Midbrain (tissue), 1 donor: ENCODE measurements at places on chromosomes 16 and 17.

DNA sequence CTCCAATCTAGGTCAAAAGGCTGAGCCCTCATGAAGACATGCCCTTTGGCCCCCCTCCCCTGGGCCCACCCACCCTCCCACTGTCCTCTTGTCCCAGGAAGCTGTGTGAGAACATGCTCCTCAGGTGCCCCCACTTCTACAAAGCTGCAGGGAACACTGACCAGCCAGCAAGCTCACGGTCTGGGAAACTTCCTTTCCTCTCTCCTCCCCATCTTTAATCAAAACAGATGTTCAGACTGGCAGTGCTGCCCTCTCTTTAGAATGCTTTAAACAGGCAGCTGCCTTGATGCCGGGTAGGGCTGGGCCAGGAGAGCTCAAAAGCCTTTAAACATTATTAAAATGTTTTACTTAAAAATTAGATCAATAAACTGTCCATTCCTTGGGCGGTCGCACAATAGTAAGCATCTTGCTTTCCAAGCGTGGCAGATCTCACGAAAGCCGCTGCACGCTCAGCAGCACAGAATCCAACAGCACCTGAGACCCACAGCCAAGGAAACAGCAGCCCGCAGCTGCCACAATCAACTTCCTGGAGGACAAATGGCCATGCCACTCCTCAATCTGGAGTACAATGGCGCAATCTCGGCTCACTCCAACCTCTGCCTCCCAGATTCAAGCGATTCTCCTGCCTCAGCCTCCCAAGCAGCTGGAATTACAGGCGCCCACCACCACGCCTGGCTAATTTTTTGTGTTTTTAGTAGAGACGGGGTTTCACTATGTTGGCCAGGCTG is 399.2 kb downstream of the SLC39A11 start:
- no peak for DNase-seq

GRCh38 chr17:55307879-55308278 is 43.1 kb downstream of the HLF start:
- DNase-seq: no peak

- DNase-seq: no peak
These were observed 21.3 kb upstream of the CLEC19A start for GRCh38 chr16:19264123-19264673.

DNA sequence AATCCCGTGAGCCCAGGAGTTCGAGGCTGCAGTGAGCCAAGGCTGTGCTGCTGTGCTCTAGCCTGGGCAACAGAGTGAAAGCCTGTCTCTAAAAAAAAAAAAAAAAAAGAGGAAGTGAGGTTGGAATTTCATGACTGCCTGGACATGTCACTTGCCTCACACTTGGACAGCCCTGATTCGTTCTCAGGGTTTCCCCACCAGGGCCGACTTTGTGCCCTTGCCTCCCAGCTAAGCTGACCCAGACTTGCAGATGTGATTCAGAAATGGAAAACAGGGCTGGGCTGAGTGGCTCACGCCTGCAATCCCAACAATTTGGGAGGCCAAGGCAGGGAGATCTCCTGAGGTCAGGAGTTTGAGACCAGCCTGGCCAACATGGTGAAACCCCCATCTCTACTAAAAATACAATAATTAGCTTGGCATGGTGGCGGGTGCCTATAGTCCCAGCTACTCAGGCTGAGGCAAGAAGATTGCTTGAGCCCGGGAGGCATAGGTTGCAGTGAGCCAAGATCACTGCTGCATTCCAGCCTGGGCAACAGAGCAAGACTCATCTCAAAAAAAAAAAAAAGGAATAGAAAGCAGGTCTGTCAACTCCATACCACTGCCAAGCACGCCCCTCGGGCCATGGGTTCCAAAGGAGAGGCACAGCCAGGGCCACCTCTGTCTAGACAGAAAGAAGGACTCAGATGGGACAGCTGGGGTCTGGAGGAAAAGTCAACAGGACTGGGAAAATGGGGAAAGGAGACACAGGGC is 46.9 kb downstream of the SOCS1 start:
- no peak for DNase-seq

DNA sequence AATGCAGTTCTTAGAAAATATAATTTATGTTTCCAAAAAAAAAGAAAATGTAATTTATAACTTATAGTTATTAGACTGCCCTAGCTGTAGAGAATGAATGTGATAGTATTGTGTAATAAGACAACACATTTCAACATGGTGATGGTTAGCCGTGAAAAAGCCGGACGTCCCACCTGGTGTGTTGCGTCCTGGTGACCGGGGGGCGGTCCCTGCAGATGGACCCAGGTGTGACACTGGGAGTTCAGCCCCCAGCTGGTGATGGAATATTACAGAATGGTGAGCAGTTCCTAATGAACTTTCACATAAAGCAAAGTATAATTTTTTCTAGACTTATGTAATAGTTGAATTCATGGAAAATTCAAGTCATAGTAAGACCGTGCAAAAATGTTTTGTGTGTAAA is 132.8 kb downstream of the LAT start:
- DNase-seq: no peak

- no peak for DNase-seq
These were observed 121.6 kb upstream of the HS3ST4 start for GRCh38 chr16:25570131-25570530.

GRCh38 chr17:33204156-33204555 is 88.9 kb downstream of the ASIC2 start:
- no peak for DNase-seq

- no peak for DNase-seq
These were observed at the start of gene DPEP3 for GRCh38 chr16:67979955-67980678. TSS of gene DPEP3 (minus strand) at chr16:67980499. CDS start at chr16:67980380, 119 bp downstream.

GRCh38 chr17:19388791-19389785 is 2.1 kb upstream of the MFAP4 start:
- DNase-seq: no peak

- DNase-seq: peak; percentile 17
These were observed 536.3 kb upstream of the EEF2KMT start for GRCh38 chr16:5633845-5634440.

GRCh38 chr17:36672403-36672918 is 71.1 kb downstream of the MRM1 start:
- DNase-seq: no peak

GRCh38 chr17:21201298-21201595 is 12.7 kb downstream of the TMEM11 start:
- no peak for DNase-seq

DNA sequence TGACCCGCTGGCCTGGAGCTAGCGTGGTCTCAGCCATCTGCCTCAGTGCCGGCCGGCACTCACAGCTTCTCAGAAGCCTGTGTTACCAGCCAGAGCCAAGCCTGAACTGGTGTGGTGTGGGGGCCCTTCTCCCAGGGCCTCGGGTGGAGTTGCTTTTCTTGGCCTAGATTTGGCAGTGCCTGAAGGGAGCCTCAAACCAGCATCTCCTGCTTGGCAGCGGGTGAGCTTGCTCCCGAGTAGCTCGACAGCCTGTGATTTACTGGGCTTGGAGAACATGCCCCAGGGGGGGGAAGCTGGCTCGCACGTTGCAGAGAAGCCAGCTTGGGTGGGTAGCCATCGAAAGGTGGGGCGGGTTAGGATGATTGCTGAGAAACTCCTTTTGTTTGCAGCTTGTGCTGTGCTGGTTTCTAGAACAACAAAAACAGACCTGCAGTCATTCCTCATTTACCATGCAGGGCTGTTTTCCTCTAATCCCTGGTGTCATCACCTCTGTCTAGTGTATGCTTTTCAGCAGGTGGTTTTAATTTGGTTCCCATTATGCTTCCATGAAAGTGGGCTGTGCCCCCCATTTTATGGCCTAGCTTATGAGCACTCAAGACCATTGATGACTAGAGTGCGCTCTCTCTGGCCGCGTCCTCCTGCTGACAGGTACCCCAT is 42.2 kb downstream of the TBCD start:
- DNase-seq: no peak

- no peak for DNase-seq
These were observed 828.9 kb downstream of the CDH11 start for GRCh38 chr16:64292953-64293352.

- DNase-seq: peak; percentile 2
These were observed 96.8 kb upstream of the ELAC2 start for GRCh38 chr17:13114601-13115031.

DNA sequence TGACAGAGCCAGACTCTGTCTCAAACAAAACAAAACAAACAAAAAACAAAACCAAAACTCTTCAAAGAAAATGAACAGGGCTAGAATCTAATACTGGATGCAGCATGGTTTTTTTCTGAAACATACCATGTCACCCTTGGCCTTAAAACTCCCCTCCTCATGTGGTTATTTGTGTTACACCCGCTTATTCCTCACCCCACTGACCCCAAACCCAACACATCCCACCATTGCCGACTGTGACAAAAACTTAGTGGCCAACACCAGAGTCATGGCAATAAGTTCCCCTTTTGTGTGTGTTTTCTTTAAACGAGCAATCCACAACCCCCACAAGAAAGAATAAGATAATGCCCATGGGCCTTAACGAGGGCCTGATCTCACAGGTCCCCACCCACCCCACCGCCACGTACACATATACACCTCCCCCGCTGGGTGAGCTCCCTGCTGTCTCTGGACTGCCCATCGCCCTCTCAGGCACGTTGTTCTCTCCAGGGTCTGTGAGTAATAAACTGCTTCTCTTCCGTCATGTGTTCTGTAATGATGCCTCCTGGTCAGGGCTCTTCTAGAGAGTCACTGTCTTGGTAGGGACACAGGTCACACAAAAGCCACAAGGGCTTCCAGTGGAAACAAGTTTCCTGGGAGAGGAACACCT is 16.8 kb upstream of the ENGASE start:
- DNase-seq: no peak

DNA sequence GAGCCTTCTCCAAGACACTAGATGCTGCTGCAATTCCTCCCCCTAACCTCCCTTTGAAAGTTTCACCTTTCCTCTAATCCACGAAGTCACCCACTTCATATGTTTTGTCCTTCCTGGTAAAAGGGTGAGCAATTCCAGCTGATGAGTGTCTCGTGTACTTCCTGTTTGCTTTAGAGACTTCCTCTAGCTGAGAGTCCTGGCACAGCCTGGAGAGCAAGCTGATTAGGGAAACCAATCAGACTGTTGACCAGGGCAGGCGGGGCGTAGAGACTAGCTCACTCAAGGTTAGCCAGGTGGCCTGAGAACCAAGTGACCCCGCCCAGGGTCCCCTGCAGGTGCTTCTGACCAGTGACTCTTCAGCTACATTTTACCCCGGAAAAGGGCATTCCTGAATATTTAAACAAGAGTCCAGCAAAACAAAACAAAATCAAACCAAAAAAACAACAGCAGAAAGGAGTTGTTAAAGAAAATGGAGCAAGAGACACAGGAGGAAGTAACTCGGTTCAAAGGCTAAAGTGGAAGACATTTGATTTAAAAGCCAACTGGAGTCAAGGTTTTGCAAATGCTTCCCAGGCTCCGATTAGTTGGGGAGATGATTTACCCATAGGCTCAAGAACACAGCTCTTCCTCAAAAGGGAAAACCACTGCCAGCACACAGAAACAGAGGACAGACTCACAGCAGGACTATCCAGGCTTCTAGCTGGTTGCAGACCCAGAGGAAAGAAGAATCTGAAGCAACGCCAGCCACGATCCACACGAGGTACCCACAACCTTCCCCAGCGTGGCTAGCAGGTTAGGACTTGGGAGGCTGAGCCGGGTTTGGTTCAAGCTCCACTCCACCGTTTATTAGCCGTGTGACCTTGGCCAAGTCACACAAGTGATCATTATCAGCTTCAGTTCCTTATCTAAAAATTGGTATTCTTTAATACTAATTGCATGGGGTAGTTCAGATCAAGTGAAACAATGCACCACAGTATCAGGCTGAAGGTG is 13.4 kb downstream of the HSPB9 start:
- DNase-seq: no peak

DNA sequence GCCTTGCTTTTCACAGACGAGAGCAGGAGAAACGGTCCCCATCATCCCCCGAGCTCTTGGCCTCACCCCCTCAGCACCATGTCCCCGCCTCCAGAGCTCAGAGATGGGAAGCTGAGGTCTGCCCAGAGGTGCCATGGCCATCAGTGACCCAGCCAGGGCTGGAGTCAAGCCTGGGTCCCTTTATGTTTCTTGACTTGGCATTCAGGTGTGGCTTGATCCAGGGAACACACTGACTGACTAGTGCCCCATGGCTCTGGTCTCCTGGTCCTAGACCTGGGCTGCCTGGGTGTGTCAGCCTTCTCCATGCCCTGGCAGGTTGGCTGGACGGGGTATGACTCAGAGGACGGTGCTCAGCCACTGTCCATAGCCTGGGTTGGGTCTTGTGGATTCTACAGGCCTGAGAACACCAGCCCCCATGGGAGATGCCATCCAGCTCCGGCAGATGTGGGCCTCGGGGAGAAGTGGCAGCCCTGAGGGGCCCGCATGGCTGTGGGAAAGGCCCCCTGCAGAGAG is 54.2 kb downstream of the ZFPM1 start:
- no peak for DNase-seq

- no peak for DNase-seq
These were observed 11.4 kb upstream of the MRPS23 start for GRCh38 chr17:57861000-57861789.

- no peak for DNase-seq
These were observed 22.9 kb downstream of the ZC3H7A start for GRCh38 chr16:11774065-11774626.

DNA sequence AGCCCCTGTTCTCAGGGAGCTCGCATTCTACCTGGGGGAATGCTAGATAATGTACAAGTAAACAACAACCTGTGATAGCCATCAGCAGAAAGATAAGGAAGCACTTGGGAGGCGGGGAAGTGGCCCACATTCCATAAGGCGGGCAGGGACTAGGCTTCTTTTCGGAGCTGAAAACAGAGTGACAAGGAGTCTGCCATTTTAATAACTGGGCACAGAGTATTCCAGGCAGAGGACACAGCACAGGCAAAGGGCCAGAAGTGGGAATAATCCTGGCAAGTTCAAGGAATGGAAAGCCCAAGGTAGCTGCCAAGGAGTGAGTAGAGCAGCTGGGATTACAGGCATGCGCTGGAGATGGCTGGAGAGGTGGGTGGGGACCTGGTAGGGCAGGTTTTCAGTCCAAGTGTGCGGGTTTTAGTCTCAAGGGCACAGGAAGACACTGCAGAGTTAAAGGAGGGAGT is 24.3 kb downstream of the USP43 start:
- DNase-seq: no peak

DNA sequence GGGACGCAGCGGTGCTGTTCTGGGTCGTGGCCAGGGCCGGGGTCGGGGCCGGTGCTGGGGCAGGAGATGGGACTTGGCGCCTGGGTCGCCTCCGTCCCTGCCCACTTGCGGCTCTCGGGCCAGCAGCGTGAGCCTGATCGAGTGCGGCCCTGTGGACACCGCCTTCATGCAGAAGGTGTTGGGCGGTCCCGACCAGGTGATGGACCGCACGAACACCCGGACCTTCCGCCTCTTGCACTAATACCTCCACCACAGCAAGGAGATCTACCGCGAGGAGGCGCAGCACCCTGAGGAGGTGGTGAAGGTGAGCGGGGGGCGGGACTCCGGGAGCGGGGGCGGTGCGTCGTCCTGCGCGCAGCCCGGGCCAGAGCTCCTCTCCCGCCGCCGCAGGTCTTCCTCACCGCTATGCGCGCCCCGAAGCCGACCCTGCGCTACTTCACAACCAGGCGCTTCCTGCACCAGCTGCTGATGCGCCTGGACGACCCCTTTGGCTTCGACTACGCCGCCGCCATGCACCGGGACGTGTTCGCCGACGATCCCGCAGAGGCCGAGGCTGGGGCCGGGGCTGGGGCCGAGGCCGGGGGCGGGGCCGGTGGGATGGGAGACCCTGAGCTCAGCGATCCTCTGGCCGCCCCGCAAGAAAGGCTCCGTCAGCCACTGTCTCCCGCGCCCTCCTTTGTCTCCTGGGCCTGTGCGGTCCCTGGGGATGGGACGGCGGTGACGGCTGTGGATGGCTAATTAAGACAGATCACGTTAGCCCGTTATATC is 4.5 kb upstream of the HSD17B1 start:
- DNase-seq: no peak
